ENCODE measurements at places on chromosomes 16 and 17. TPM values are rescaled to one million over a fixed set of nuclear protein-coding genes. Genes with fewer than 3 reads are reported as not detected.

LRRC37A gene
- 1.3 TPM for total RNA-seq

GRCh38 chr16:35793601-35794000 is 2334.2 kb downstream of the TP53TG3F start:
- no peak for DNase-seq

DNA sequence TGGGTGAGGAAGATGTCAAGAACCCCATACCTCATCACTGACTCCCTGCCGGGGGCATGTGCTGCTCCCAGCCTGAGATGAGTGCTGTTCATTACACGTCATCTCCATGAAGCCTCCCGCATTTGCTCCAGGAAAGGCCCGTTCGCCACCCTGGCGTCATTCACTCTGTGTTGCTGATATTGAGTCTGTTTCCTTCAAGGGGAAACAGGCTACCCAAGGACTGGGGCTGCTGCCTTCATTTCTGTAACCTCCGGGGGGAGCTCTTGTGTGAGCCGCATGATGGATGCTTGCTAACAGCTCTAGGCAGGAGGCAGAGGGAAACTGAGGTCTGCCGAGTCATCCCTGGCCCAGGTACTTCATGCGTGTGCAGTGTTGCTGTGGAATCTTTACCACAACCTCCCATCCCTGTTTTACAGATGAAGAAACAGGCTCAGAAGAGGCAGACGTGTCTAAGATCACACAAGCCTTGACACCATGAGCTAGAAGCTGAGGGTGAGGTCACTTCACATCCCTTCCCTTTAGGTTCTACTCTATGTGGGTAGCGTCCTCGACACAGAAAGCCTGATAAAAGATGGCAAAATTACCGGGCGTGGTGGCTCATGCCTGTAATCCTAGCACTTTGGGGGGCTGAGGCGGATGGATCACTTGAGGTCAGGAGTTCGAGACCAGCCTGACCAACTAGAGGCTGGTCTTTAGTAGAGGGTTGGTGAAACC is 3.5 kb upstream of the ARMC5 start:
- no peak for DNase-seq

RPL13 gene
- 3,425 TPM for total RNA-seq

DNA sequence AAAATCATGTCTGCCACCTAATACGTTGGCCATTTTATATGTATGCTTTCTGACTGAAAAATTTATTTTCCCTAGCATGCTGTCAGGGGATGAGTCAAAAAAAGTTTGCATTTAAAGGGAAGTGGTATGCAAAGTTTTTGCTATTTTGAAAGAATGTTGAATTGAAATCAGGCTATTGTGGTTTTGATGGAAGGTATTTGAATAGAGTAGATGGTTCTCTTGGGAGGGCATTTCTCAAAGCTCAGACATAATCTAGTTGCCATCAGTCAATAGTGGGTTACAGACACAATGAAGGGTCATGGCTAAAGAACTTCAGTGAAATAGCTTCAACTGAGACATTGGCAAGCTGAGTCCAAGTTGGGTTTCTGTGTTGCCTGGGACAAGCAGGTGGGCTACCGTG is 102.4 kb downstream of the MAP2K6 start:
- DNase-seq, result no peak

DNA sequence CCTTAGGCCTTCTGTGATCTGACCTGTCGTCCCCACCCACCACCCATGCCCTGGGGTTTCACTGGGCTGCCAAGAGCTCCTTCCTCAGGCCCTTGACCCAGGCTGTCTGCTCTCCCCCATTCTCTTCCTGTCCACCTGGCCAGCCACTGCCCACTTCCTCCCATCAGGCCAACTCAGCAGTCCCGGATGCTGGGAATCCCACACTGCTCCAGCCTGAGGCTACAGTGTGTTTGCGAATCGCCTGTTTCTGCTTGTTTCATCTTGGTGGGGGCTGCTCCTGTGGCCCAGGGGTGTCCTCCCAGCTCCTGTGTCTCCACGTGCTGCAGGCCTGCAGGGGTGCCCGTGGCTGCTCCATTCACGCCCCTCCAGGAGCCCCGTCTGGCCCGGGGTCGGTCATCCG is 839 bp upstream of the METRN start:
- DNase-seq, result no peak

DNA sequence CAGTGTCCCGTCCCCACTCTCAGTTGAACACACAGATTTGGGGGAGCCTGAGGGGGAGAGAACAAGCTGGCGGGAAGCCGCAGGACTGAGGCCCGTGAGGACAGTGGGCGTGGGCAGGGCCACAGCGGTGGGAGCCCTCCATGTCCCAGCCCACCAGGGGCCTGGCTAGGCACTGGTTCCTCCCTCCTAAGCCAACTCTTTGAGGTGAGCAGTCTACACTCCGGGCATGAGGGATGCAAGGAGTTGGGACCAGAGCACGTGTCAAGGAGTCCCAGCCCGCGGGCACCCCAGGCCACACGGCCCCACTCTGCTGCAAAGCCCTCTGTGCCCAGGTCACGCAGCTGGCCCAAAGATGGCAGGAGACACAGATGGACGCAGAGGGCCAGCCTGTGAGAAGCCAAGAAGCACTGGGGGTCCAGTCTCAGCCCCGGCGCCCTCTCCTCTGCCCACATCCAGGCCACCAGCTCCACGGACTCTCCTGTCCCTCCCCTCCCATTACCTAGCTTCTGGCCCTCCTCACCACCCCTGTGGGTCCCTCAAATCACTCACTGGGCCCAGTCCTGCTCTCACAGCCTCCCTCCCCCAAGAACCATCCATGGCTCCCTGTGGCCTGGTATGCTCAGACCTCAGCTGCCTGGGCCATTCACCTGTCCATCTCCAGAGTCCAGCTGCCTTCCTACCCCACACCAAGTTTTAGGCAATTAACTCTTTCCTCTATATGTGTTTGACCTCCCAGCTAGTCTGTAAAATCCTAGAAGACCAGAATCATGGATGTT is 206.5 kb downstream of the RBFOX3 start:
- no peak for DNase-seq

CLEC10A gene
- total RNA-seq, result not detected

DNA sequence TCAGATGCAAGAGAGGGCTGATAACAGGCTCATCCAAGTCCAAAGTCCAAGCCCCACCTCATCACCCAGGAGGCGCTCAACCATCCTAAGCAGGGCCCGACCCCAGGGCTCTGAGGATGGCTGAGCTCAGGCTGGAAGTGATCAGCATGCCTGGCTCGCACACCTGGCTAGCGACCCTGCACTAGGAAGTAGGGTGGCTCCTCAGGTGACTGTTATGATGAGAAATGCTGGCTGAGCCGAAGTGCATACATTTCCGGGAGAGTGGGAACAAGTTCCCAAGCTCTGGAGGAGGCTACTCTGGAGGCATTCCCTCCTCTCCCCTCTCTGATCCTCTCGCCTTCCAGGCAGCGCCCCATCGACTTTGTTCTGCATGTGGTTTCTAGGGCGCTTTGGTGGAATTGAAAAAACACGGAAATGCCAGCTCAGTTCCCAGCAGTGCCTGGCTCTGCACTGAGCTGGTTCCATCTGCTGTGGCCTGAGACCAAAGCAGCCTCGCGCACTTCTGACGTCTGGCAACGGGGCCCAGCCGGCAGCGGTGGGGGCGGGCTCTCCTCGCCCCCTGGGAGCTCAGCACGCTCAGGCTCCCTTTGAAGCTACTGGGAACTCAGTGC is 130.3 kb downstream of the IRF8 start:
- DNase-seq, result no peak

- no peak for DNase-seq
These were observed 502 bp downstream of the SMPD3 start for GRCh38 chr16:68447653-68448359.

GRCh38 chr17:64182325-64183012 is 52.5 kb upstream of the ERN1 start:
- no peak for DNase-seq

GRCh38 chr16:30927789-30928378 is 4.5 kb downstream of the FBXL19 start:
- no peak for DNase-seq

DNA sequence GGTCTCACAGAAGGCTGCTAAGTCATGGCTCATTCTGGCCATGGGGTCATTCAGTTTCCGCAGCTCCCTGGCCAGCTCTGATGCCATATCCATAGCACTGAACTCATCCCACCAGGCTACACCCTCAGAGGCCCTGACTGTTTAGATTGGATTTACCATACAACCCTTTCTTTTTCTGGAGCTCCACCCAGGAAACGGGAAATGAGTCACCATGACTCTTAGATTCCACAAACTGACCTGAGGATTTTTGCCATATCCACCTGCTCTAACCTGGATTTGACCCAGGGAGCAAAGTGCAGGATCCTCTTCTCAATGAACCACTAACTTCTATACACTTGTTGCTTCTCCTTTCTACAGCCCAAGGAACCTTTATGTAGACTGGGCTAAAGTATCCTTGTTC is 20.3 kb upstream of the CALB2 start:
- DNase-seq, result no peak

DNA sequence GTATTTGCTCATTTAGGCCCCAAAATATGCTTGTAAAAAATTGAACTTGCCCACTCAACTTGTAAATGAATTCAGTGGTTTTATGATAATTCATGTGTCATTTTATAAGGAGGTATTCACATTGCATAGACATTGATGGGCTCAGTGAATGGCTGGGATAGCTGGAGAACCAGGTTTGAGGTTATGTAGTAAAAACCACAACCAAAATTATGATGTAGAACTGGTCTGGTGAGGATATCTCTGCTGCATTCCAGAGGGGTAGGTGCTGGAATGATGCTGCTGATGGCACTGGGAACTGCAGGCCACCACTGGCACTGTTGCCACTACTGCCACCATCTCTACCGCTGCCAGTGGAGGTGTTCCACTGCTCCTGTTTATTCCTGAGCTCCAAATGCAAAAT is 21.5 kb upstream of the RABEP1 start:
- no peak for DNase-seq

- DNase-seq, result no peak
These were observed 103.0 kb downstream of the SNX29 start for GRCh38 chr16:12079412-12079965.

PHB1 gene
- total RNA-seq, result 628 TPM

DNA sequence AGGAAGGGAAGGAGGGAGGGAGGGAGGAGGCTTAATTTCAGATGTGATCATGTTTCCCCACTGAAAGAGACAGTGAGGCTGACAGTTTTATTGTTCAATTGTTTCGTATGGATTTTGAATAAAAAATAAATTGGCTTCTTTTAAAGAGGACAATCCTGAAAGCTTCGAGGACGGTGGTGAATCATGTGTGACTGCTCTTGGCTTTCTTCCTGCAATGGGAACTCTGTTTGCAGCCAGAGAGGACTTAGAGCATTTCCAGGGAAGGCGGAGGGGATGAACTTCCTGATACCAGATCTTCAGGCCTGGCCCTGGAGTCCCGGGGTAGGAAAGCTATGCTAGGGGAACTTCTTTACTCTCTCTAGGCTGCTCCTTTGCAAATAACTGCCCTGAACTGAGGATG is 72.8 kb upstream of the C16orf82 start:
- no peak for DNase-seq

DNA sequence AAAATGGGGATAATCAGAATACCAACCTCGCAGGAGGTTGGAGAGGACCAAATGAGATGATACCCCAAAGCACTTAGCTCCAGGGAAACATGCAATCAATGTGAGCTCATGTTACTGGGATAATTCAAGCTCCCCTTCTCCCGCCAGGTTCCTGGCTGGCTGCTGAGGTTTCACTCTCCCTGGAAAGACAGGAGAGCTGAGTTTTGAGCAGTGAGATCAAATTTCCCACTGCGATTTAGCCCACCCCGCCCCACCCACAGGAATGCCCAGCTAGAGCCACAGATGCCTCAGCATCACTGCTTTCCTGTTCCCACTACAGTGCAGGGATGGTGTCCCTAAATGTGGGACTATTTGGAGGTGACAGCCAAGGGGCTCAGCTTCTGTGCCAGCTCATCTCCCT is 56.7 kb downstream of the ZNF423 start:
- no peak for DNase-seq

DNA sequence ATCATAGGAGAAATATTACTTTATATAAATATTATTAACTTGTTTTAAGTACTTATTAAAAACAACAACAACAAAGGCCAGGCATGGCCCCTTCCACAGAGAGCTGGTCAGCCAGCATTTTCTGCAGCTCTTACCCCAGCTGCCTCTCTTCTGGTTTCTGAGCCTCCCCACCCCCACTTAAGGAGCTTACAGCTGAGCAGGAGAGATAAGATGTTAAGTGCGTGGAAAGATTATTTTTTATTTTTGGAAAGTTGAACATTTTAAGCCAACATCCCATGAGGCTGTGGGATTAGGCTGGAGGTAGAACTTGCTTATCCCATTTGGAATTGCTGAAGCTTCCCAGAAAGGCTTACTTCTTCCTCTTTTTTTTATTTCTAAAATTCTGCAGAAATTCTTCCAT is 401.2 kb downstream of the SEC14L1 start:
- no peak for DNase-seq

DNA sequence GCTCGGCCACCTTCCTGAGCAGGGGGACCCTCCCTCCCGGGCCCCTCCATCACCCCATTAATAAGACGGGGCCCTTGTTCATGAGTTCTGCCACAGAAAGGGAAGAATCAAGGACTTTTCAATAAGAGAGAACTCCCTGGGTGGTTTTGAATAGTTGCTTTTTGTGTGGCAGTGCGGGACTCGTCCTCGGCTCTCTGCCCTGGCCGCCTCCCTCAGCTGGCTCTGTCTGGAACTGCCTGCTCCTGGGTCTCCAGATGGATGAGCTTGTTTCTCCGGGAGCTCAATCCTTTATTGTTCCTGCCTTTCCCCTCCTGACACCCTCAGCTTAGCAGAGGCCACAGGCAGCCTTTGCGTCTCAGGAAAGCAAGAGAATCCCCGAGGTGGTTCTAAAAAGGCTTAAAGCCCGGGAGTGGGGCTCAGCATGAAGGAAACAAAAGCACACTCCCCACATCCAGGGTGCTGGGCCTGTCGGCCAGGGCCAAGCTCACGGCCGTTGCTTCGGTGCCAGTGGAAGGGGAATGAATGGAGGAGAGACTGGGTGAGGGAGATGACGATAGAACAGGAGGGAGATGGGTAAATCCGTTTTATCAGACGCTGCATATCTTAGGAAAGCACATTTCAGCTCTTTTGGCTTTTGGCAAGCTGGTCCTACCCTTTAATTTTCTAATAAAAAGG is 60.2 kb downstream of the RAI1 start:
- DNase-seq, result no peak

GP1BA gene
- total RNA-seq, result 0.49 TPM

GRCh38 chr17:65079489-65079900 is 23.0 kb upstream of the GNA13 start:
- DNase-seq, result no peak

TRIM72 gene
- total RNA-seq, result not detected

- DNase-seq, result no peak
These were observed 150.3 kb upstream of the C17orf78 start for GRCh38 chr17:37225465-37225864.

FBXW10 gene
- 0.16 TPM for total RNA-seq

- no peak for DNase-seq
These were observed 1.2 kb downstream of the RABEP2 start for GRCh38 chr16:28923652-28924398.

SCNN1B gene
- total RNA-seq, result not detected

DNA sequence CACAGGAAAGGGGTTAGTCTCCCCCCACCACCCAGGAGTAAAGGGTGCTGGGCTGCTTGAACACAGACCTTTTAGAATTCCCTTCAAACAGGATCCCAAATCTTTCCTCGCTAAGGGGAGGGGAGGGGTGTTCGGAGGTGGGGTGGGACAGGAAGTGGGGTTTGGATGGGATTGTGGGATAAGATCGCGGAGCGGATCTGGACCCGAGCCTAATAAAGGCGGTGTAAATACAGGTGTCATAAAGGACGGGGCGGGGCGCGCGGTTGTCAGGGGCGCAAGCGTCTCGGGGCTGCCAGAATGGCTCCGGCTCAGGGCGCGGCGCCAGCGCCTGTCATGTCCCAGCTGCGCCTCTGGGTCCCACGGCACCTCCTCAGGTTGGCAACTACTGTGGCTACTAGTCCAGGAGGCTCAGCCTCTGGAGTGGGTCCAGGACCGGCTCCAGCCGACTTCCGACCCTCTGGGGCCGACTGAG is 59.8 kb upstream of the FBXO47 start:
- no peak for DNase-seq

TPSD1 gene
- total RNA-seq, result 0.38 TPM

CD300LG gene
- not detected for total RNA-seq

All from activated T-cell treated with anti-CD3 and anti-CD28 coated beads, Interleukin-2, amount 50 U/mL, for 4 hours (primary cell).